Stimulated activated CD8-positive, alpha-beta memory T cell treated with anti-CD3 and anti-CD28 coated beads, Interleukin-4, amount 100 ng/mL, for 1 hour (primary cell): ENCODE measurements at places on chromosomes 12 and 14.
A peak's percentile ranks its signal among the peaks of the same experiment; 100 is the strongest.

- DNase-seq, result no peak
These were observed 21.9 kb upstream of the CERS5 start for GRCh38 chr12:50188875-50189575.

DNA sequence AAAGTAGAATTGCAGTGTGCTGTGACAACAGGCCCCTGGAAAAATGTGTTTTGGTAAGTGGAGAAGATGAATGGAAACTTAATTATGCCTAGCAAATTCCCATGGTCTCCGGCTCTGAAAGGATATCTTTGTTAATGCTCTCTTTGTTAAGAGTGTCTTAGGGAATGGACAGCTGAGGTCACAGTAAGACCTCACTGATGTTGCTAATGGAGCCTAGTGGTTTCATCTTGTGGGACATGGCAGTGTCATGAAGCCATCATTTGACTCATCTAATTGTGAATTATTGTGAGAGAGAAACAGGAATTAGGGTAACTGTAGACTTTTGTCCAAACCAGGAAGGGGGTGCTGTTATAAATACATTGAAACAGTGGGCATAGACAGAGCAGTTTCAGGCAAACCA is 330.3 kb downstream of the TMTC2 start:
- no peak for DNase-seq

DNA sequence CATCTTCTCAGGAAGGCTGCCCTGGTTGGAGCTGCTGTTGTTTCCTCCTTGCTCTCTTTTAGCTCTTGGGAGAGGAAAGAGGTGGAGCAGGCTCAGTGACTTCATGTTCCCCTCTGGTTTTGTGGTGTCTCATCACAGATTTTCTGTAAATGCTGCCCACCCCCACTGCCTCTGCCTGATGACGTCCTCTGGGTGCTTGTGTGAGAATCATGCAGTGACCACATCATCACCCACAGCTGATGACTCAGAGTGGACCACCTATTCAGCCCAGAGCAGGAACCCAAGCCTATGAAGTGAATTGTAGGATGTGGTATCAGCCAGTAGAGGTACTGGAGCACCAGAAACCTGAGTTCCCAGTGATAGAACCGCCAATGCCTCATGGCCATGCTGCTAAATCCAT is at the start of gene GZMB:
Gene GZMB (minus strand): TSS at position 33 of the 400 bp plus-strand sequence. CDS start 30 bp downstream, at position 3.
- DNase-seq, result peak; percentile 43

GRCh38 chr14:103569408-103569807 is 6.6 kb downstream of the COA8 start:
- DNase-seq, result no peak

DNA sequence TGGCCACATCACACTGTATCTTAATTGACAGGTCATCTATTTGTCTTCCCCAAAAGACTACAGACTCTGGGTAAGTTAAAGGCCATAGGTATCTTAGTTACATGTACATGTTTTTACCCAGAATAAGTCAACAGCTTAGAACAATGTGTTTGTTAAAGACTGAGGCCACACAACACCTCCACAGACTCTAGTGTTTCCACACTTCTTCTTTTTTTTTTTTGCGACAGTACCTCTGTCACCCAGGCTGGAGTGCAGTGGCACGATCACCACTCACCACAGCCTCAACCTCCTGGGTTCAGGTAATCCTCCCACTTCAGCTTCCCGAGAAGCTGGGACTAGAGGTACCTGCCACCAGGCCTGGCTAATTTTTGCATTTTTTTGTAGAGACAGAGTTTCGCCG is 1.3 kb downstream of the GPN3 start:
- DNase-seq, result no peak

DNA sequence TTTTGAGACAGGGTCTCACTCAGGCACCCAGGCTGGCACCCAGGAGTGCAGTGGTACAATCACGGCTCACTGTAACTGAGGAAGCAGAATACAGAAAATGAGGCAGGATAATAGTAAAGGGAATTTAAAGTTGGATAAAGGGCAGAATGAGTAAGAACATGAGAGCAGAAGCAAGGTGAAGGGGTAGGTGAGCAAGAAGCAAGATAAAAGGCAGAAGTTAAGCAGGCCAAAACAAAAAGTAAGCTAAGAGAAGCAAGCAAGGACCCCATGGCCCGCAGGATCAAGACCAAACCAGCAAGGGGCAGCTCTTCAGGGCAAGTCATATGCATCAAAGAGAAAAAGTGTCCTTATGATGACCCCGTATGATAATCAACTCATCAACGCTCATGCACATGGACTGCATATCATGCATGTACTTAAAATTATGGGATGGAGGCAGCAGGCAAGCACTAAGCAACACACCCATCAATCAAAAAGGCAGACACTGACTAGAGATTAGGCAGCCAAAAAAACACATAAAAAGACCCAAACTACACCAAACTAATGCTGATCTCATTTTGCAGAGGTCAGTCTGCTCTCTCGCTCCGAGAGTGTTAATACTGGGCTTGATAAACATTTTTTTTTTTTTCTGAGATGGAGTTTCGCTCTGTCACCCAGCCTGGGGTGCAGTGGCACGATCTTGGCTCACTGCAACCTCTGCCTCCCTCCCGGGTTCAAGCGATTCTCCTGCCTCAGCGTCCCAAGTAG is 11.6 kb downstream of the TIMELESS start:
- DNase-seq, result no peak

DNA sequence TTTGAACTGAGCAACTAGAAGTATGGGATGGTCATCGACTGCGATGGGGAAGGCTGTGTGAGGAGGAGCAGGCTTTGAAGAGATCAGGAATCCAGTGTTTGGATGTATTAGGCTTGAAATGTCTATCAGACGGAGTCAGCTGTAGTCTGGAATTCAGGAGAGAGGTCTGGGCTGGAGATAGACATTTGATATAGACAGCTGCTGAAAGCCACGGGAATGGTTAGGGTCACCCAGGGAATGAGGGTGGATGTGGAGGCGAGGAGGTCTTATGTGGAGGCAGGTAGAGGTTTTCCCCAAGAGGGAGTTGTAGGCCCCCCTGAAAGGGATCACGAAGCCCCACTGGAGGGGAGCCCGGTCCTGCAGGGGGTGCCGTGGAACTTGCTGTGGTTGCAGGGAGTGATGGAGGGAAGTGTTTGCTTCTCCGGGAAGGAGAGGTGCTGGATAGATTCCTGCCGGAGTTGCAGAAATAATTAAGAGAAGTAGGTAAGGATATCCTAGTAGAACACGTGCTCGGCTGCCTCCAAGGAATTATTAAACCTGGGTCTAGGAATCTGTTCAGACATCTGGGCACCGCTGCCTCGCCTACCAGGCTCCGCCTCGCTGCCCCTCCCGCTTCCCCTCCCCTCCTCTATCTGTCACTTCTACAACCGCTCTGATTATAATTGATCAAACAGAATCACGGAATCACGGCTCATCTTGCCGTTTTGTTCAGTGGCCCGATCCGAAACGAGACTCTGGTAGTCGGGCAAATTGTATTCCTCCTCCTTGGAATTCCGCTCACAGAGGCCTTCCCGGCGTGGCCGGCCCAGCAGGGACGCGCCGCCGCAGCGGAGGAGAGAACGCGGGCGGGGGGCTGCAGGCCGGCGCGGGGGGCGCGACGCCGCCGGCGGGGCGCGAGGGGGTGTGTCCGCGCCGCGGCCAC is 826 bp upstream of the CACNA1C start:
- no peak for DNase-seq

GRCh38 chr12:75751769-75752471 is 240.5 kb upstream of the KRR1 start:
- DNase-seq, result no peak

- no peak for DNase-seq
These were observed 17.0 kb upstream of the IL22 start for GRCh38 chr12:68270358-68270757.

DNA sequence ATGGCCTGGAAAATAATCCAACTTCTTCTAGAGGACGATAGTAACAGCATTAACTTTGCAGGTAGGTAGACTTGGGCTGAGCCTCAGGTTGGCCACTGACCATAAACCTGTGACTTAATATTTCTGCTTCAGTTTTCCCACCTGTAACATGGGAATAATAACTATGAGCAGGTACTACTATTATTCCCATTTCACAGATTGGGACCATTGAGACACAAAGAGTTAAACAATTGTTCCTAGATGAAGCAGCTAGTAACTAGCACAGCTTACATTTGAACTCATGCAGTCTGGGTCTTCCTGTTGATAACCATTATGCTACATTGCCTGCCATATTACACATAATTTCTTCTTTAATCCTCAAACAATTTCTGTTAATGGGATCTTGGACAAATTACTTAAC is 217.7 kb downstream of the NUAK1 start:
- DNase-seq, result no peak

DNA sequence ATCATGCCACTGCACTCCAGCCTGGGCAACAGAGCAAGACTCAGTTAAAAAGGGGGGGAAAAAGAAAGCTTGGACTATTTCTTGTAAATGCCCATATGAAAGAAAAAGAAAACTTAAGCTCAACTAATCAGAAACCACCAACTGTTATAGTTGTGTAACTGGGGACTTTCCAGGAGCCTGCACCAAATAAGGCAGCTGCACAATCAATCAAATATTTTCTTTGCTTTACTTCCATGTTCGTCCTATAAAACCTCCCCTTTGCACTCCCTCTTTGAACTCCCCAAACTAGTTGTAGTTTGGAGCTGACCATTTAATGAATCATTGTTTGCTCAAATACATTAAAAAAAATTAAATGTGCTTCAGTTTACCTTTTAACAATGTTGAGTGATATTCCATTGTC is 54.9 kb downstream of the OTOGL start:
- no peak for DNase-seq

GRCh38 chr14:69260861-69261564 is 1.1 kb downstream of the GALNT16 start:
- no peak for DNase-seq

DNA sequence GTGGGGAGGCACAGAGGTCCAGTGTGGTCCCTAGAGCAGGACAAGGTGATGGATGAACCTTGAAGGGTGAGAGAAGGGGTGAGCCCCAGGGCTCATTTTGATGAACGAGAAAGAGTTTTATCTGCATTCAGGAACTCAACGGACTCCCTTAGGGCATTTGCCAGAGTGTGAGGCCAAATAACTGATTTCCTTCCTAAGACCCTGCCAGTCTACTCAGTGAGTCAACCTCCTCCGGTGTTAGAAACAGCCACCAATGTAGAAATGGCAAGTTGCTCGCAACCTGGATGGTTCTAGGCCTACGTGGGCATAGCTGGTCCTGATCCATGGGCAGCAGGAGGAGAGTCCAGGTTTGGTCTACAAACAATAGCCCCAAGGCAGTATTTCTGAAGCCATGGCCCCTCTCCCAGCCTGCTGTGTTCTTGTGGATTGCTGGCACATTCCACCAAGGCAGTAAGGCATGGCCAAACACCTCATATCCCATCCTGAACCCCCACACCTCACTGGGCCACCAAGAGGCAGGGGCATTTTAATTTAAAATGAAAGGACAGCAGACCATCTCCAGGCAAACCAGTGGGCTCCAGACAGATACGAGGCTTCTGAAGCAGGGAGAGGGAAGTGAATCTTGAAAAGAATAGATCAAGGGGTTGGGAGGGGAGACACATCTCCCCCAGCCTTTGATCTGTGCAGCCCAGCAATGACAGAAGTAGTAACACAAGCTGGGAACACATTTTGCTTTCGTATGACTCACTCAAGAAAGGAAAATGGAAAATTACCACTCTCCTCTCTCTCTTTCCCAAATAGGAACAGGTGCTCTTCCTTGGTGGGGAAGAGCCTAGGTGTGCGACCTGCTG is 25.4 kb upstream of the TESC start:
- no peak for DNase-seq

DNA sequence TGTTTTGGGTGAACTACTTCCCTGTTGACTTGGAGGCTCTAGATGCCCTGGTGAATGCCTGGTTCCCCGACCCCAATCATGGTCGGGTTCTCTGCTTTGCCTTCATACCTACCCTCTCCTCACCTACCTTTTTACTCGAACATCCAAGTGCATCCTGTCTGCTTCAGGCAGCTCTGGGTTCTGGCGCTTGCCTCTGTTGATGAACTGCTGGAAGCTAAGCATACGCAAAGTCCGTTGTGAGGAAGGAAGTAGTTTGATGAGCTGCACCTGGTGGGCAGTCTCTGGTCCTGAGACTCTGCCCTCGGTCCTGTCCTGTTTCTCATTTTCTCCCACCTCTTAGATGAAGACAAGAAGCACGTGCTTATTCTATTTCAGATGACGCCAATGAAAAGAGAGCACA is 13.6 kb downstream of the KCNH3 start:
- DNase-seq, result no peak

GRCh38 chr12:21699851-21700250 is 42.2 kb upstream of the LDHB start:
- no peak for DNase-seq

DNA sequence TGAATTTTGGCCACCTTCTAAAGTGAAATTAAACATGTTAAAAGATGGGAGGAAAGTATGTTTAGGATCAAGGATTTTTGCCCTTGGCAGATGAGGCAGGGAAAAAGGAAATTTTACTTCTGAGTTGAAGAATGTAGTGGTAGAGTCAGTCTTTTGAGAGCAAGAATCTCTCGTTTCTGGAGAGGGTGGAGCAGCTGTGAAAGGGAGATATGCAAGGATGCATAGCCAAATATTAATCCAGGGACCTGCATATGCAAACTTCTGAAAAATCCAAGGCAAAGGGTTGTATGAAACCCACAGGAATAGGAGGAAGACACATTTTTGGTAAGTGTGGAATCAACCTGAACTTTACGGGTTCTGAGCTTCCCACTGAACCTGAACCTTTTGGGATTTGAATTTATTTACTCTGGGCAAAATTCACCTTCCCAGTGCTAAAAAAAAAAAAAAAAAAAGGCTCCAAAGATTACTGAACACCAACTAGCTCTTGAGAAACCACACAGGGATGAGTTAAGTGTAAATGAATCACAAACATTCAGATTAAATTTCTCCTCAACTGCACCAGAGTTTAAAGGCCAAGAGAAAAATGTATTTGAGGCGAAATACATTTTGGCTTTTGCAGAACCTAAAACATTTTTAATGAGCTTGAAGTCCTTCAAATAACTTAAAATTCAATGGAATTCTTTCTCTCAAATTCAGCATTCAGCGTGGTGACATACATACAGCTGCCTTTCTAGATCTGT is 187.1 kb upstream of the CDKN3 start:
- DNase-seq, result no peak

DNA sequence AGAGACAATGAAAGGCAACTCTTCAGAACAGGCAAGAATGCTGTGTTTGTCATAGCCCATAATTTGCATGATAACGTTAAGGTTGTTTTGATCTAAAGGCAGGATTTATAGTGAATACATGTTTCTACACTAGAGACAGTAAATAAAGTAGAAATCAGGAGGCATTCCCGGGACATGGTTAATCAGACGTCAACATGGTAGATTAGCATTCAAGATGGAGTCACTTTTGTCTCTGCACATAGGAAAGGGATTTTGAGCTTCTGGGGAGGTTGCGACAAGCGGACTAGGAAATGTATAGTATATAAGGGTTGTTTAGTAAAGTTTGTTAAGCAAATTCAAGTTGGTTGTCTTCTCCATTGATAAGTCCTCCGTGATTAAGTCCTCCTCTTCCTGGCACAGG is 2.8 kb upstream of the RNASE1 start:
- no peak for DNase-seq

DNA sequence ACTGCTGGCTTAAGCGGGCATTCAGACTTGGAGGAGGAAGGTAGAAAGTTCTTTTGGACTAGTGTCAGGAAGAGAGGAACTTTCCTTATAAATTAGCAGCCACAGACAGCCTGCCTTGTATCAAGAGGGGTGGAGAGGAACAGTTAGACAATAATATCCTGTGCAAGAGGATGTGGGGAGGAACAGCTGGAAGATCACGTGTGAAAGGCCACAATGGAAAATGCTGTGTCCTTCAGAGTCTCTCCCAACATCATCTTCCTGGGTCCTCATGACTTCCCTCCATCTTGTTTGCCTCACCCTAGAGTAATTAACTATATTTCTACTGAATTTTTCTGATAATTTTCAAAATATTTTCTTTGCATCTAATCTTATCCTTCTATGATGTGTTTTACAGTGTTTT is 117.4 kb downstream of the MGAT4C start:
- no peak for DNase-seq
